NCI-H1436 (cell line): ENCODE measurements at places on chromosomes 2 and 18.

DNA sequence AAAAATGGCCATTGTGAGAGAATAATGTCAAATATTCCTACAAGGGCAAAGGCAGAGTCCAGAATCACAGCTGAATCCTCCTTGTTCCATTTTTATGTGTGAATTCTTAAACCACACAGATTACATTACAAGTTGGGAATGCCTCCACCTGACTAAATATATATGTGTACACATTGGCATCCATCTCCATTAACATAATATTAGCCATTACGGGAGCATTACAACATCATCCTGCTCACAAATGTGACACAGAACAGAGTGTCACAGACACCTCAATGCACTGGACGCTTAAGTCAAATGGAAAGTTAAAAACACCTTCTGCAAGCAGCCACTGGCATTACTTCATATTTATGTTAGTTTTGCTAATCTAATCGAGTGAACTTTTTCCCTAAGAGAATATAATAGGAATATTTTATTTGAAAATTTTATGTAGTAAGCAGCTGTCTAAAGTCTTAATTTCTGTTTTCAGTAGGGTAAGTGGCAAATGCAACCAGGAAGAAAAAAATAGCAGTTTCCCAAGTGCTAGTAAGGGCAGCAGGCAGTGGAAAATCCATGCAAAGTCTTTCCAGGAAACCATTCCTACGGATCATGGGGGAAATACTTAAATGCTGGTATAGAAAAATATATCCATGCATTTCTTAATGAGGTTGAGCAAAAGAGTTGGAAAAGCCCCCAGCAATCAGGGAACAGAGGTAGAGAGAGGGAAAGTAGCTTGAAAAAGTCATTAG lies 255.6 kb downstream of the OSR1 start:
- DNase-seq = no peak

DNA sequence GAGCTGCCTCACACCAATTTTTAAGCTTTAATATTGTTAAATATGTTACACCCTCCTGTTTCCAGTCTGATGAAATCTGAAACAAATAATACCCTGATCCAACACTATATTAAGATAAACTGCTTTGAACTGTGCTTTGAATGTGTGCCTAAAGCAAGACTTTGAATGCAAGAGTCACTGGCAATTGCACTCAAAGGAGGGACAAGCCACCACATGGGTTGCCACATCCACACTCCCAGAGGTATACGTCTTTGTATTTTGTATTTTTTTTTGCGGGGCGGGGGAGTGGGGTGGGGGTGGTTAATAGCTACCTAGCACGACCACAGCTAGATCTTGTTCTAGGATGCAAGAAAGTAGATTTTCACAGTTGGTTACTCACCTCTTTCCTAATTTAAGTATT lies 1.8 kb upstream of the ZEB2 start:
- no peak for DNase-seq

DNA sequence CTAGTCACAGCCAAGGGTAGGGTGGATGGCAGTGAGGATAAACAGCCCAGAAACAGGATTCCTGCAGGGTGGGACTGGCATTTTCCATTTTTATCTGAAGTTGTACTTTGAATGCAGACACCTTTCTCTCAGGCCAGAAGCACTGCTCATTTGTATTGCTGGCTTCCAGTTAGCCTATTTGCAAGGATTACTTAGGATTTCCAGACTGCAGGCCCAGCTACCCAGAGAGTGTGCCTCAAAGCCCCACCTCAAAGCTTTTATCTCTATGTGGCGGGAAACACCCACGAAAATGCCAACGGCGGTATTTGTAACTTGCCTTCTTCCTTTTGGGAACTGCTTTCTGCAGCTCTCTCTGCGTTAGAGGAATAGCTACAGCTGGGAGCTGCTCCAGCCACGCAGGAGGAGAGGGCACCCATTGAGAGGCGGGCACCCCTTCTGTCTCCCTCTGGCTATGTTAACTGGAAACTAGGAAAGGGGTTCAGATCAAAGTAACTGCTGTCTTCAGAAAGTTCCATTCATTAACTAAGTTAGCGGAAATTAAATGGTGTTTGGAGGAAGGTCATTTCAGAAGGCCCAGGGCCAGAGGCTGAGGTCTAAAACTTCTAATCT lies 144.9 kb downstream of the TGIF1 start:
- DNase-seq = no peak

GRCh38 chr2:208584378-208584985 lies 177.9 kb downstream of the PTH2R start:
- DNase-seq = no peak

DNA sequence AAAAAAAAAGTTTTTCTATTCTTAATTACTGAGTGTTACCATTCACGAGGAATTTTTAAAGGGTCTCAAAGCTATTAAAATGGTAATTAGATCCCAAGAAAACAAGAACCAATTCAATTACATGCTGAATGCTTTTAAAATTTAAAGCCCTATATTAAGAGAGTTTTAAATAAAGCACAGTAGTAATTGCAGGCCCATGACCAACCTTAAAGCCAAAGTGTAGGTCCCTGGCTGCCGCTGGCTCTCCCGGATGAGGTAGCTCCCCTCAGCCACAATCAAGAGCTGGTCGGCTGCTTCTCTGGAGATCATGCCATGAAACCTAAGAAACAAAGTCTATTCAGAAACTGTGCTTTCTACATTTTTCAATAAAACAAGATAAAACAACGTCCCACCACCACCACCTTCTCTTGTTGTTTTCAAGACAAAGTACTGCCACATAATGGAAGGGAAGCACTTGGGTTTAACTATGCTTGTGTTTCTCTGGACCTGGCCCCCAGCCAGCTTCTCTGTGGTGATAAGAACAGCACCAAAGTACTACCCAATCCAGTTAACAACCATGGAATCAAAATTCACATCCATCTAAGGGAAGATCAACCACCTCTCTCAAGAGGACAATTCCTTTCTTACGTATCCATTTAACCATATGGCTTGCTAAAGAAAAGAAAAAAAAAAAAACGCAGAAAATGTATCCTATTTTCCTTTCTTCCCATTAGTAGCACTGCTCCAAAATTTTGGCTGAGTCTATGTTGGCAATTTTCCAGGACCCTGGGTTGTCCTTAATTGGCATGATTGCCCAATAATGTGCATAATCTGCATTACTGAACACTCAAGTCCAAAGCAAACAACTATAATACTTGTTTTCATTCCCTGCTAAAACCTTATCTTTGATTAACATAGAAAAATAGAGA lies 90.1 kb downstream of the CHN1 start:
- peak; percentile 40 for DNase-seq

GRCh38 chr2:149122516-149122915 lies 84.0 kb downstream of the LYPD6B start:
- DNase-seq = no peak

DNA sequence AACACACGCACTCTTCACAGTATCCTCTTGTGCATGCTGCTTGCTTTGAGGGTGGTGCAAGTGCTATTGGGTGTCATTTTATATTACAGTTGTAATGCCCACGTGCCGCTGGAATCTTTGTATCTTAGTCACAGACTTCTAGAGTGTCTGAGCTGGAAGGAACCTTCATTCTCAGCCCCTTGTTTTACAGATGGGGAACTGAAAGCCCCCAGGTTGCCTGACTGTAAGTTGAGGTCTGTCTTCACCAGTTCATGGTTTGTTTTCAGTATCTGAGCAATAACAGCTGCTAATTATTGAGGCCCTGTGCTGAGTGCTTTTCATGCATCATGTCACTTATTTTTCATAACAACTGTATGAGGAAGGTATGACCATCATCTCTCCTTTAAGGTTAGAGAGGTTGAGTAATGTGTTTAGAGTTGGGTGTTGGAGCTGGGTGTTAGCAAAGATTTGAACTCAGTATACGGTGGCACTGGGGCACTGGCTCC lies 77.0 kb downstream of the PRKCE start:
- no peak for DNase-seq

GRCh38 chr2:41784496-41784895 lies 263.3 kb upstream of the PKDCC start:
- no peak for DNase-seq

- no peak for DNase-seq
Observed at GRCh38 chr18:80126797-80127196, 17.7 kb downstream of the ADNP2 start.

- no peak for DNase-seq
Observed at GRCh38 chr18:75625966-75626365, 198.5 kb upstream of the SMIM21 start.

DNA sequence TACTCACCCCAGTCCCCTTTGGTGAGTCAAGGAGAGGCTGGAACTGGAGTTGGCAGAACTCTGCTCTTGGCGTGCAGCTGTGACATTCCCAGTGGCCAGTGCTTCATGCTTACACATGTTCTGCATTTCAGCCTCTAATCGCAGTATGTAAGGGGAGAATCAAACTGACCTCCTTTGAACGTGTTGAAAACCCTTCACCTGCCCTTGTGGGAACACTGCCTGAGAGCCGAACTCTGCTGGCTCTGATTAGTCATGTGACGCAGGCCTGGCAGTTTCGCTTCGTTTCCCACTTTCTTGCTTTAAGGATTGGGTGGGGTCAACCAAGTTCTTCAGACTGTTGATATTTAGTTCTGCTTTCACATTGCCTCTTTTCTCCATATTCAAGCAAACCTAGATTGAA lies 173.8 kb upstream of the BCL2L11 start:
- no peak for DNase-seq

- peak; percentile 76 for DNase-seq
Observed at GRCh38 chr2:209334188-209335017, 89.4 kb upstream of the MAP2 start.

GRCh38 chr2:102033750-102034682 lies 42.3 kb downstream of the IL1R2 start:
- DNase-seq = no peak

DNA sequence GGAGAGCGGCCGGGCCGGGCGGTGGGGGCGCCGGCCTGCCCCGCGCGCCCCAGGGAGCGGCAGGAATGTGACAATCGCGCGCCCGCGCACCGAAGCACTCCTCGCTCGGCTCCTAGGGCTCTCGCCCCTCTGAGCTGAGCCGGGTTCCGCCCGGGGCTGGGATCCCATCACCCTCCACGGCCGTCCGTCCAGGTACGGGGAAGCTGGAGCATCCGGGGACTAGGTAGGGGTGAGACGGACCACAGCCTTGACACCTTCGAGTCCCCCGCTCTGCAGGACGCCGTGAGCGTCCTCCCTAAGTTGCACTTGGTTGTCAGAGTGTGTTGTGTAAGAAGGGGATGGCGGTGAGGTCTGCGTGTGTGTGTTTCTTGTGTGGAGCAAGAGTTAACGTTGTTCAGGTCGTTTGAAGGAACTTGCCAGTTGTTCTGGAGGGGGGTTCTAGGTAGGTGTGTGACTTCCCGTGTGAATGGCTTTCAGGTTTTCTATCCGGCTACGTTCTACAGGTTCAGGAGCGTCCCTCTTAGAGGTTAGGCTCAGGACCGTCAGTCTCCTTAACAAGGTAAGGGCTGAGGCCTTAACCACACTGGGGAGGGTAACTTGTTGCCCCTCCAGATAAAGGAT lies 393 bp downstream of the IL1R1 start:
- no peak for DNase-seq

DNA sequence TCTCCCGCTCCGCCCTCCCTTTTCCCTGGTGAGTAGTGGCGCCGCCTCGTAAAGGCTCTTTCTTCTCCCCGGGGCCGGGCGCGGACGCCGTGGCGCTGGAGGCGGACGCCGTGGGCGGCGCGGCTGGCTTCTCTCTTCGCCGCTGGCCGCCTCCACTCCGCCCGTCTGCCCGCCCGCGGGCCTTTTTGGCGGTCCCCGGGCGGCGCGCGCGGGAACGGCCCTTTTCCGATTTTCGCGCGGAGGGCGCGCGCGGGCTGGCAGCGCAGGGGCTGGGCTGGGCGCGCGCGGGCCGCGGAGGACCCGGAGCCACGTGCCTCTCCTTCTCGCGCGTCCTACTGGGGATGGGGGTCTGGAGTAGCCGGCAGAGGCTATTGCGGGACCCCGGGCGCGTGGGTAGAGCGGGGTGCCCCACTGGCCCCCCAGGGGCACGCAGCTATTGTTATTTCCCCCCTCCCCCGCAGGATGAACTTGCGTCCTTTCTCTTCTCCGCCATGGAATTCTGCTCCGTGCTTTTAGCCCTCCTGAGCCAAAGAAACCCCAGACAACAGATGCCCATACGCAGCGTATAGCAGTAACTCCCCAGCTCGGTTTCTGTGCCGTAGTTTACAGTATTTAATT lies 472 bp downstream of the SLC20A1 start:
- DNase-seq = peak; percentile 48
